ENCODE measurements at places on chromosomes 11 and 22. TPM values are rescaled to one million over a fixed set of nuclear protein-coding genes. Genes with fewer than 3 reads are reported as not detected.

DNA sequence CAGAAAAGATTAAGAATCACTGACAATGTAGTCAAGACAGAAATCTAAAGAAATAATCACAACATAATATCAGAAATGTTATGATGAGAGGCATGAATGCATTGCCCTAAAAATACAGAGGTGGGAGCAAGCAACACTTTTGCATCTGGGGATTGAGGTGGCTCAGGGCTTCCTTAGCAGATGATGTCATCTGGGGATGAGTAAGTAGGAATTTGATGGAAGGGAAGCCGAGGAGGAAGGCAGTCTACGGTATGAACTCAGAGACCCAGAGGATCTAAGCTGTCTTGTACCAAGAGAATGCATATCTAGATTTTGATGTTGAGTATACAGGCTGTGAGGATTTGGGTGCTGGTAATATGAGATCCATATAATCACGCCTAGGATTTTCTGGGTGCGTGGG lies 193.0 kb upstream of the SNX19 start:
- DNase-seq, result no peak

DNA sequence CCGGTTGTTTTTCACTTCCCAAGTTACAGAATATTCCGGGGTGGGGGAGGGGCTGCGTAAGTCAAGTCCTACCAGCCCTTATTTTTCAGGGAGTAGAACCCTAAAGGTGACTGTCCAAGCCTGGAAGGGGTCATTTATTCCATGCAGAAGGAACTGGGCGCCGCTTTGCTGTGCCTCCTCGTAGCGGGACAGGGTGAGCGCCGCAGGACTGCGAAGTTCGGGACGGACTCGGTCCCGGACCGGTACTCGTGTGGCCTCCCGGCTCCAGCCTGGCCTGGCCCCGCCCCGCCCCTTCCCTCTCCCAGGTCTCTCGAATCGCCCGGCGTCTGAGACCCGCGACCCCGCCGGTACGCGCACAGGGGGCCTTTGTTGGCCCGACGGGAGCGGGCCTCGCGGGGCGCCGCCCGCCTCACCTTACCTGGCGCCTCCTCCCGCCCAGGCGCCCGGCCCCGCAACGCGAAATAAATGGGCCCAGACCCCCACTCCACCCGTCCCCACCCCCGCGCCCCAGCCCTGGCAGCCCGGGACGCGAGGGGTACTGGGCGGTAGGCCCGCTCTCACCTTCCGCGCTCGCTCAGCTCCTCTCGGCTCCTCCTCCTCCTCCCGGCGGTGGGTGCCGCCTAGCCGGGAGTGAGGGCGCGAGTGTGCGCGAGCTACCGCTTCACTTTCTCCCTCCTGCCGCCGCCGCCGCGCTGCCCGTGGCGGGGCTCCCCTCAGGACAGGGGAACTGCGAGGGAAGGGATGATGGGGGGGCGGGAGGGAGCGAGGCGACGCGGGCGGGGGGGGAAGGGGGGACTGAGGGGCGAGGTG lies 698 bp downstream of the PAK1 start:
- DNase-seq, result peak; percentile 66

The MMP27 gene
- total RNA-seq, result not detected

The VSIG10L2 gene
- total RNA-seq, result not detected

- no peak for DNase-seq
Observed at GRCh38 chr22:28402060-28402459, 277.6 kb downstream of the TTC28 start.

DNA sequence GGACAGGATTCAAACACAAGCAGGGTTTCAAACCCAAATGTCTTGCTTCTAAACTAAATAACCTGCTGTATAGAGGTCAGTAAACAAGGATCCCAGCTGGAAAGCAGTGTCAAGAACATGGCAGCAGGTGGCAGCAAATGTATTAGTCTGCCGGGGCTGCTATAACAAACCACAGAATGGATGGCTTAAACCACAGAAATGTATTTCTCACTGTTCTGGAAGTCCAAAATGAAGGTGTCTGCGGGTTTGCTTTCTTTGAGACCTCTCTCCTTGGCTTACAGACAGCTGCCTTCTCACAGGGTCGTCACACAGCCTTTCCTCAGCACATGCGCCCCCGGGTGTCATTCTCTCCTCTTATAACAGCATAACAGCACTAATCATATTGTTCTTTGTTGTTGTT lies 65.1 kb upstream of the LRRC55 start:
- no peak for DNase-seq

- no peak for DNase-seq
Observed at GRCh38 chr11:12769834-12770345, 95.7 kb downstream of the TEAD1 start.

The NXPE4 gene
- not detected for total RNA-seq

- DNase-seq, result no peak
Observed at GRCh38 chr11:35166369-35167360, 27.7 kb downstream of the CD44 start.

- DNase-seq, result no peak
Observed at GRCh38 chr11:86138958-86139357, 70.1 kb upstream of the PICALM start.

GRCh38 chr22:39133871-39134270 lies 18.6 kb downstream of the CBX7 start:
- no peak for DNase-seq

- no peak for DNase-seq
Observed at GRCh38 chr11:10522921-10523320, 18.1 kb downstream of the RNF141 start.

DNA sequence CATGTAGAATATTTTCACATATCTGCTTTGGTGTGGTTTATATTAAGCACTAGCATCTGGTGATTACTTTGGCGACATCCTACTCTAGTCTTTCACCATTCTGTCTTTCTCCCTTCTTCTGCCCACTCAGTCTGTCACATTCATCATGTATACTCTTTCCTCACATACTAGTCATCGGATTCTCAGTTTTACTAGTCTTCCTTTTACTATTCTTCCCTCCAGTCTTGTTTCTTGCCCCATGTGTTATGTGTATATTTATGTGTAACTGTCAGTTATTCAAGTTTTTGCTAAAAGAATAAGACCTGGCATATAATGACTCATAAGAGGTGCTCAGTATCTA lies 4.6 kb upstream of the DIXDC1 start:
- DNase-seq, result no peak

The IGLL5 gene
- 1.6 TPM for total RNA-seq

- DNase-seq, result no peak
Observed at GRCh38 chr22:45235101-45235777, 5.5 kb downstream of the KIAA0930 start.

- peak; percentile 72 for DNase-seq
Observed at GRCh38 chr11:65468874-65469333, 29.9 kb upstream of the MALAT1 start.

DNA sequence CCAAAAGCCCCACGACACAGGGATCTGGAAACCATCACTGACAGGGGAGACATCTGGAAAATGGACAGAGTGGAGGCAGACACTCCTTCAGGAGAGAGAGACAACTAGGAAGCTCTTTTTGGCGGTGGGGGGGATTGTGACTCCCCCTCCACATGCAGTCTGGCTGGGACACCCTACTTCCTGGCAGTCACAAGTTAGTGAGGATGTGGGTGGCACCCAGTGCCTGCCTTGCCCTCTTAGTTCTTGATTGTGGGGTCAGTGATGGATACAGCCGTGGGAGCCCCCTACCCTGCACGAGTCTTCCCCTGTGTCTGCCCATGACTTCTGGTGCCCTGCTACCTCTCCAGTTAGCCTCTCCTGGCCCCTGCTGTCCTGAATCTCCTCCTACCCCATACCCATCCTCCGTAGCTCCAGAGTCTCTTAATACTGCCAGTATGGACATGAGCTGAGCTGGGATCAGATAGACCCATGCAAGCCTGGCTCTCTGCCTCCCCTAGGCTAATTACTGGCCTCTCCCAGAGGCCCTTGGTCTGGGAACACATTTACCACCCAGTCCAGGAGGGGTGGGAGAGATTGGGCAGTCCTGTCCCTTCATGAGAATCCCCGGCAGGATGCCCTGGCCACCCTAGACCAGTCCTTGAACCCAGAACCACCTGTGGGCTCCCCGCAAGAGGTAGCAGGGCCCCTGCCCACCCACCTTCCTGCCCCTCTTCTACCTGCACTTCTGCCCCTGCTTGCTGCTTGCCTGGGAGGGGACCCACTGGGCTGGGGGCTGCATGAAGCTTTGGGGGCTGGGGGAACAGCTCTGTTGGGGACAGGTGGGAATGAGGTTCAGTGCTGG lies 22.8 kb downstream of the RHBDD3 start:
- no peak for DNase-seq

The ASRGL1 gene
- 4.5 TPM for total RNA-seq

- DNase-seq, result no peak
Observed at GRCh38 chr22:31857247-31857646, 87.1 kb upstream of the YWHAH start.

DNA sequence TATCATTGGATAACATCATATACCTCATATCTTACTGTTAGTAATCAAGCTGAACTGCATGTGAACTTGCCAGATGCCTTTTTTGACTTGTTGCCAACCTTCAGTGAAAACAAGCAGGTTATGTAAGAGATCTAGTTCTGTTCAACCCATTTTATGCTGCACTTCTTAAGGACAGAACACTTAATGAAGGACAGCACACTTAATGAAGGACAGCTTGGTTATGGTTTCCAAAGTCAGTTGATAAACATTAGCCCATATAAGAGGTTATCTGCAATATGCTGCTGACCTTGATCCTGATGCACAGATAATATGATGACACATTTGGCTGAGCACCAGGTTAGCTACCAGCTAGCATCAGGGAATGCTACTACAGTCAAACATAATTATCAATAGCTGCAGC lies 358.7 kb upstream of the PDGFD start:
- no peak for DNase-seq

DNA sequence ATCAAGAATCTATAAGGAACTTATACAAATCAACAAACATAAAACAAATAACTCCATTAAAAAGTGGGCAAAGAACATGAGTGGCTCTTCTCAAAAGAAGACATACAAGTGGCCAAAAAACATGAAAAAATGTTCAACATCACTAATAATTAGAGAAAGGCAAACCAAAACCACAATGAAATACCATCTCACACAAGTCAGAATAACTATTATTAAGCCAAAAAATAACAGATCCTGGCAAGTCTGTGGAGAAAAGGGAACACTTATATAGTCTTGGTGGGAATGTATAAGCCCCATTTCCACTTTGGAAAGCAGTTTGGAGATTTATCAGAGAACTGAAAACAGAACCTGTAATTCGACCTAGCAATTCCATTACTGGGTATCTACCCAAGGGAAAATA lies 921.0 kb downstream of the KCNA4 start:
- no peak for DNase-seq

- no peak for DNase-seq
Observed at GRCh38 chr11:11320825-11321224, 32.2 kb downstream of the CSNK2A3 start.

- peak; percentile 73 for DNase-seq
Observed at GRCh38 chr22:33806191-33806590, 114.1 kb downstream of the LARGE1 start.

DNA sequence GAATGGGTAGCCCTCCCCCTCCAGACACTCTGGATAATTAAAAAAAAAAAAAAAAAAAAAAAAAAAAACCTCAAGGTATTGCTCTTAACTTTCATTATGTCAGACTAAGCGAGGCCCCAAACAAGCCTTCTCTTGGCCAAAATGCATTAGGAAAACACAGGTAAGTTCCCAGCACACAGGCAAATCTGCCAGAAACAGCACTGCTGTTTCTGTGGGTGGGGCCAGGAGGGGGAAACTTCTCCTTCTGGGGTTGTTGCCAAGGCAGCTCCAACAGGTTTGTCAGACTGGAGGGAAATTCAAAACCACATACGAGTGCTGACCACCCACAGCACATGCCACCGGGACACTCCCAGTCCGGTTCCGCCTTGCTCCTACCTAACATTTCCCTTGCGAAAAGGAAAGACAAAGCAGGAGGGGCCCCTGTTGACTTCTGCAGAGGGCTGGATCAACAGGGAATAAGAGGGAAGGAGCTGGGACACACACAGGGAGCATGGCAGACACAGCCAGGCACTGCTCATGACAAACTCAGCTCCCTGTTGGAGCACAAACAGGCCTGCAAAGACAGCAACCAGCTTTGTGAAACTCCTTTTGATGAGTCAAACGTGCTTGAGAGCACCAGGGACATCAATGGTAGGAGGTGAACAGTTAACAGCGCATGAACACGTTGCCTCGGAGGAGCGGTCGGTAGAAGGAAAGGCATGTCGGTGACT lies 55.0 kb downstream of the MYH9 start:
- DNase-seq, result no peak

The C11orf86 gene
- total RNA-seq, result not detected

GRCh38 chr11:65654375-65655349 lies 8.1 kb downstream of the RELA start:
- no peak for DNase-seq

GRCh38 chr11:6833356-6833755 lies 12.1 kb upstream of the OR10A5 start:
- no peak for DNase-seq

DNA sequence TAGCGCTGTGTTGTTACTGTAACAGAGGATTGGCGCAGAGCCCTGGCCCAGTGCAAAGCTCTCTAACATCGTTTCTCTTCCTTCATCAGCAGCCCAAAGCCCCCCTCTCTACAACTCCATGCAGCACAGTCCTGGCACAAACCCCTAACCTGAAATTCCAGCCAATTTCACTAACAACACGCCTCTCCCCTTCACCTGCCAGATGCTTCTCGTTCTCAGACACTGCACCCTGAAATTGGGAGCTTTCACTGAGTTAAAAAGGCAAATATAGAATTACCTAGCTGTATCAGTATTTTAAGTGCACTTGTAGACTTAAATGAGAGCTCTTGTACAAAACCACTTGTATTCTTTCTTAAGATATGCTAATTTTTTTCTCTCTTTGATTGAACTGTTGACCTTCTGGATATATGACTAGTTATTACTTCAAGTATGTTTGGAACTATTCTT lies 16.3 kb downstream of the GRAP2 start:
- no peak for DNase-seq

The PTPRCAP gene
- 1.8 TPM for total RNA-seq

The OR10D3 gene
- total RNA-seq, result not detected

GRCh38 chr11:44899959-44900358 lies 50.7 kb downstream of the TP53I11 start:
- no peak for DNase-seq

GRCh38 chr11:34449013-34449412 lies 10.3 kb downstream of the CAT start:
- no peak for DNase-seq

- peak; percentile 63 for DNase-seq
Observed at GRCh38 chr22:50267591-50268390, 2.4 kb downstream of the MAPK11 start.

DNA sequence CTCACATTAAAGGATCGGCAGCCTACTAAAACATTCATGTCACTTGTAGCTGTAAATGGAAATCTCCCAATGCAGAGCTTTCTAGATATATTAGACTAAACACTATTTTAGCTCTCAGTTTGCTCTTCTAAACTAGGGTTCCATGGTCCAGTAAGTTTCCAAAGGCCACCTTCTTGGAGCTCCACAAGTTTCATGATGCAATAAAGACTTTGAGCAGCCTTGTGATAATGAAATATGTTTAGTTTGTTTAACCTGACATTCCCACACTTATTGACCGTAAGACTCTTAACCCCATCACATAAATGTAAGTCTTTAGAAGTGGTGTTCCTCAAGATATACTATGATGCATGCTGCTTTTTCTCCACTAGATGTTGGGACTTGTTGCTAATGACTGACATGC lies 87.7 kb downstream of the TRIM44 start:
- DNase-seq, result no peak

The SAAL1 gene
- 5.5 TPM for total RNA-seq

- no peak for DNase-seq
Observed at GRCh38 chr22:30318799-30319419, 7.8 kb downstream of the TBC1D10A start.

The C11orf97 gene
- not detected for total RNA-seq

Data from right lobe of liver (tissue), 6 donors.